ENCODE measurements at places on chromosomes 12 and 14. TPM values are rescaled to one million over a fixed set of nuclear protein-coding genes. Genes with fewer than 3 reads are reported as not detected.

- peak; percentile 50 for DNase-seq
Observed at GRCh38 chr12:108630481-108631207, 3.0 kb downstream of the SELPLG start.

The FITM1 gene
- 1.3 TPM for total RNA-seq

The BDKRB1 gene
- not detected for total RNA-seq

DNA sequence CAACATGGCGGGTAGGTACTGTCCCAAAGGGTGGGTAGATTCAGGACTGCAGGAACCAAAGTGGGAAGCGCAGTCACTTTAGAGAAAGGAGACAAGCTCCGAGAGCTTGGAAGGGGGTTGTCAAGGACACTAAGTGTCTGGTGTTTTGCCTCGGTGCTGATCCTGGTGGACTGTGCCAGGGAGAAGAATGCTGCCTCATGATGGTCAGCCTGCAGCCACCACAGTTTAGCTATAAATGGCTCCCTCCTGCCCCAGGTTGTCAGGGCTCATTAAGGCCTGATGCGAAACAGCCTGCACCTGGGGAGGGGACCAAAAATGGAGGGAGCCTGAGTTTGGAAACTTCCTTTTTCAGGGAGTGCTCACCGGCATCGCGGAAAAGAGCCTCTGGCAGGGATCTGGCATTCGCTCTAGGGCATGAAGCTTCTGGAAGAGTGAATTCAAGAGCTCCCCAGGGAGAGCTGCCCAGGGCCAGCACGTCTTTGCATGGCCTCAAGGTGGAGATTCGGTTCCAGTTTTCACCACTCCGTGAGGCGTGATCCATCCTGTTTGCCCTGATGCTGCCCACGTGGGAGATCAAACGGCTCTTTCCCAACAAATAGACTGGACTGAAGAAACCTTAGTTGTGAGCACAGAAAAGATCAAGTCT is 164.0 kb downstream of the FOXN3 start:
- DNase-seq: no peak

DNA sequence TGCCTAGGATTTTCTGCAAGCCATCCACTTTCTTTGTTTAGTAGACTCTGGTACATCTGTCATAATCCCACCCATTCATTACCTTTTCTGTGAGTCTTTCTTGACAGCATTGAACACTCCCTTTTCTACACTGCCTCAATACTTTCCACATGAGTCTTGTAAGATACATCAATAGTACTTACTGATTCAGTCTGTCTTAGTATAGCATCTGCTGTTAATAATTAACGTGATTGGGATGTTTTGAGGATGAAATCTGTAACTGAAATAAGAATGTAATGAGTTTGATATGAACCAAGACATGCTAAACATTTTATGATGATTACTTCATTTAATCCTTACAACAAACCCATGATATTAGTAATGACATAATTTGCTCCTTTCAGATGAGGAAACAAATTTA is 196.2 kb upstream of the FOXG1 start:
- DNase-seq: no peak

- DNase-seq: no peak
Observed at GRCh38 chr12:117803001-117803400, 165.8 kb downstream of the KSR2 start.

- DNase-seq: peak; percentile 77
Observed at GRCh38 chr12:121793440-121793837, at the start of gene RHOF. TSS of gene RHOF (minus strand) at chr12:121793688. CDS start at chr12:121793633, 55 bp downstream.

GRCh38 chr12:98861251-98861650 is 216.2 kb downstream of the APAF1 start:
- DNase-seq: no peak

Measured in activated CD4-positive, alpha-beta memory T cell treated with anti-CD3 and anti-CD28 coated beads, Interleukin-2, amount 10 ng/mL, durations not matched to agents 7 days and 5 days (primary cell).